Tibial nerve (tissue), 4 donors: ENCODE measurements at places on chromosomes 6 and 20. TPM values are rescaled to one million over a fixed set of nuclear protein-coding genes. Genes with fewer than 3 reads are reported as not detected.

Gene MLIP
- total RNA-seq, result 383 TPM

Gene HSPA1L
- 0.44 TPM for total RNA-seq

Gene TSPO2
- not detected for total RNA-seq

Gene MYT1
- not detected for total RNA-seq

Gene TMEM242
- total RNA-seq, result 6.0 TPM

Gene HSPA12B
- 30.9 TPM for total RNA-seq

Gene CD83
- 4.2 TPM for total RNA-seq

Gene HLA-DRB5
- not detected for total RNA-seq

Gene SCGN
- not detected for total RNA-seq

Gene PPIL1
- 9.2 TPM for total RNA-seq

Gene VGLL2
- total RNA-seq, result not detected

Gene RIPPLY2
- not detected for total RNA-seq

- no peaks in the 10 kb centered on the region for H3K36me3 ChIP-seq
- no peak overlapping the region for H3K4me3 ChIP-seq
- H3K27me3 ChIP-seq, result no peaks in the 10 kb centered on the region
- H3K27ac ChIP-seq, result no peak overlapping the region
- no peaks in the 10 kb centered on the region for H3K4me1 ChIP-seq
- no peak for DNase-seq
These were observed 44.7 kb downstream of the RSPH3 start for GRCh38 chr6:158955255-158955654.

DNA sequence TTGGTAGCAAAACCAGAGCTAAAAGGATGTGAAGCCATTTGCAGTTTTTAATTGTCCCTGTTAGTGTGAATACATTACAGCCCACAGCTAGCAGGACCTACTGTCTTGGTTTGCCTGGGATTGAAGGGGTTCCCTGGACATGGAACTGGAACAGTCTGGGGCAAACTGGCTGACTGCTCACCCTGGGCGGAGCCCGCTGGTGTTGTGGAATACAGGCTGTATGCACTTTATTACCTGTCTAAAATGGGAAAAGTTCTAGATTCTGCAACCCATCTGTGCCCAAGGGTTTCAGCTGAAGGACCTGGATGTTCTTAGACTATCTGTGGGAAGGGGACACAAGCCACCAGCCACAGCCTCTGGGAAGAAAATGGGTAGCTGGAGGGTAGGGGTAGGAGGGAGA, 12.2 kb upstream of the CDKN1A start:
- no peak for DNase-seq
- peaks cover 18% of the 10 kb centered on the region for H3K4me1 ChIP-seq
- H3K36me3 ChIP-seq, result no peaks in the 10 kb centered on the region

GRCh38 chr20:2922957-2923356, 49.7 kb downstream of the PTPRA start:
- no peak for DNase-seq
- H3K4me1 ChIP-seq, result no peaks in the 10 kb centered on the region
- peaks cover 41% of the 10 kb centered on the region for H3K36me3 ChIP-seq
- no peak overlapping the region for H3K4me3 ChIP-seq
- no peak overlapping the region for H3K27ac ChIP-seq
- no peaks in the 10 kb centered on the region for H3K27me3 ChIP-seq

- H3K36me3 ChIP-seq, result no peaks in the 10 kb centered on the region
- no peak overlapping the region for H3K4me3 ChIP-seq
- no peak for DNase-seq
- H3K4me1 ChIP-seq, result no peaks in the 10 kb centered on the region
These were observed 73.6 kb downstream of the RSPH3 start for GRCh38 chr6:158926414-158926813.

GRCh38 chr20:18677126-18677525, 89.3 kb downstream of the DTD1 start:
- H3K4me3 ChIP-seq, result no peak overlapping the region
- no peaks in the 10 kb centered on the region for H3K27me3 ChIP-seq
- H3K36me3 ChIP-seq, result no peaks in the 10 kb centered on the region
- DNase-seq, result no peak

GRCh38 chr6:90005048-90005827, 111.0 kb downstream of the GJA10 start:
- peak; percentile 38 for DNase-seq
- H3K4me3 ChIP-seq, result no peak overlapping the region
- no peak overlapping the region for H3K27ac ChIP-seq
- H3K36me3 ChIP-seq, result no peaks in the 10 kb centered on the region
- H3K4me1 ChIP-seq, result no peaks in the 10 kb centered on the region
- no peaks in the 10 kb centered on the region for H3K27me3 ChIP-seq

GRCh38 chr20:11110535-11110934, 436.7 kb upstream of the JAG1 start:
- H3K27ac ChIP-seq, result no peak overlapping the region
- DNase-seq, result no peak
- H3K27me3 ChIP-seq, result no peaks in the 10 kb centered on the region
- H3K36me3 ChIP-seq, result no peaks in the 10 kb centered on the region
- no peak overlapping the region for H3K4me3 ChIP-seq

GRCh38 chr20:43979576-43980105, 65.0 kb downstream of the TOX2 start:
- no peak overlapping the region for H3K4me3 ChIP-seq
- no peaks in the 10 kb centered on the region for H3K4me1 ChIP-seq
- H3K27ac ChIP-seq, result no peak overlapping the region
- H3K36me3 ChIP-seq, result no peaks in the 10 kb centered on the region

- no peak overlapping the region for H3K4me3 ChIP-seq
- no peaks in the 10 kb centered on the region for H3K27me3 ChIP-seq
- H3K4me1 ChIP-seq, result peaks cover 63% of the 10 kb centered on the region
- no peaks in the 10 kb centered on the region for H3K36me3 ChIP-seq
These were observed 6.8 kb downstream of the ADISSP start for GRCh38 chr20:3760655-3761348.

DNA sequence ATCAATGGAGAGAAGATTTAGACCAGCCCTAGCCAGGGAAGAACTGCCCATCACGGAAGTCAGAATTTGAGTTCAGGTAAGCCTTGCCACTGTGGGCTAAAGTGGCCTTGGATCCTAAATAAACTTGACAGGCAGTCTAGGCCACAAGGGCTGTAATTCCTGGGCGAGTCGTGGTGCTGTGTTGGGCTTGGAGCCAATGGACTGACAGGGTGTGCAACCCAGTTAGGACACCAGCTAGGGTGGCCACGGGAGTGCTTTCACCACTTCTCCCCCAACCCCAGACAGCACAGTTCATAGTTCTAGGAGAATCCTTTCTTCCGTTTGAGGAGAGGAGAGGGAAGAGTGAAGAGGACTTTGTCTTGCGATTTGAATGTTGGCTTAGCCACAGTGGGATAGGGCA, 422.4 kb downstream of the DOK5 start:
- DNase-seq, result no peak
- H3K27ac ChIP-seq, result no peak overlapping the region
- no peaks in the 10 kb centered on the region for H3K27me3 ChIP-seq

- no peak overlapping the region for H3K27ac ChIP-seq
- DNase-seq, result no peak
- no peaks in the 10 kb centered on the region for H3K36me3 ChIP-seq
- H3K4me1 ChIP-seq, result no peaks in the 10 kb centered on the region
- H3K4me3 ChIP-seq, result no peak overlapping the region
These were observed 61.2 kb upstream of the HBS1L start for GRCh38 chr6:135115834-135116233.

GRCh38 chr20:62793757-62794006, 2.6 kb upstream of the MRGBP start:
- H3K27ac ChIP-seq, result peak overlapping the region; percentile 98
- H3K27me3 ChIP-seq, result no peaks in the 10 kb centered on the region
- H3K36me3 ChIP-seq, result peaks cover 15% of the 10 kb centered on the region
- H3K4me1 ChIP-seq, result peaks cover 6% of the 10 kb centered on the region
- no peak for DNase-seq

- no peak for DNase-seq
- H3K4me1 ChIP-seq, result no peaks in the 10 kb centered on the region
- H3K36me3 ChIP-seq, result no peaks in the 10 kb centered on the region
- no peak overlapping the region for H3K27ac ChIP-seq
These were observed 170.3 kb downstream of the CD109 start for GRCh38 chr6:73866305-73866704.

- H3K4me1 ChIP-seq, result no peaks in the 10 kb centered on the region
- no peak for DNase-seq
- H3K27me3 ChIP-seq, result no peaks in the 10 kb centered on the region
- H3K27ac ChIP-seq, result no peak overlapping the region
- H3K36me3 ChIP-seq, result no peaks in the 10 kb centered on the region
These were observed 90.8 kb upstream of the OGFRL1 start for GRCh38 chr6:71197780-71198179.

DNA sequence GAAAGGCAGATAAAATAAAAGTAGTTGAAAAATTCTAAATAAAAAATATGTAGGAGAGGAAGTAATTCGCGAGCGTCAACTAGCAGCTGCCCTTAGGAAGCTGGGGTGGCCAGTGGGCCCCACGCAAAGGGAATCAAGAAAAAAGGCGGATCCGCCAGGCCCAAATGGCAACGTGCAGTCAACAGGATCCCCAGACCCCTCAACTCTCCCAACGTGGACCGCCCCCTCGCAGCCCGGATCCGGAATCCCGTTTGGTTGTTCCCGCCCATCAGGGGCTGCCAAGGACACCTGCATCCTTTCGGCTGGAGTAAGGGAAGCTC, 296 bp downstream of the DZANK1 start:
- H3K36me3 ChIP-seq, result no peaks in the 10 kb centered on the region
- no peaks in the 10 kb centered on the region for H3K27me3 ChIP-seq
- no peak for DNase-seq
- H3K4me1 ChIP-seq, result peaks cover 7% of the 10 kb centered on the region
- peak overlapping the region; percentile 68 for H3K4me3 ChIP-seq
- peak overlapping the region; percentile 78 for H3K27ac ChIP-seq

GRCh38 chr6:57294862-57295445, 22.5 kb upstream of the PRIM2 start:
- H3K36me3 ChIP-seq, result no peaks in the 10 kb centered on the region
- H3K4me1 ChIP-seq, result no peaks in the 10 kb centered on the region
- DNase-seq, result peak; percentile 55
- peak overlapping the region; percentile 64 for H3K27ac ChIP-seq
- no peak overlapping the region for H3K4me3 ChIP-seq

GRCh38 chr20:1621316-1621715, 1.5 kb upstream of the SIRPB1 start:
- no peak overlapping the region for H3K4me3 ChIP-seq
- H3K27ac ChIP-seq, result no peak overlapping the region
- H3K4me1 ChIP-seq, result peaks cover 3% of the 10 kb centered on the region
- H3K27me3 ChIP-seq, result no peaks in the 10 kb centered on the region
- no peak for DNase-seq
- no peaks in the 10 kb centered on the region for H3K36me3 ChIP-seq

DNA sequence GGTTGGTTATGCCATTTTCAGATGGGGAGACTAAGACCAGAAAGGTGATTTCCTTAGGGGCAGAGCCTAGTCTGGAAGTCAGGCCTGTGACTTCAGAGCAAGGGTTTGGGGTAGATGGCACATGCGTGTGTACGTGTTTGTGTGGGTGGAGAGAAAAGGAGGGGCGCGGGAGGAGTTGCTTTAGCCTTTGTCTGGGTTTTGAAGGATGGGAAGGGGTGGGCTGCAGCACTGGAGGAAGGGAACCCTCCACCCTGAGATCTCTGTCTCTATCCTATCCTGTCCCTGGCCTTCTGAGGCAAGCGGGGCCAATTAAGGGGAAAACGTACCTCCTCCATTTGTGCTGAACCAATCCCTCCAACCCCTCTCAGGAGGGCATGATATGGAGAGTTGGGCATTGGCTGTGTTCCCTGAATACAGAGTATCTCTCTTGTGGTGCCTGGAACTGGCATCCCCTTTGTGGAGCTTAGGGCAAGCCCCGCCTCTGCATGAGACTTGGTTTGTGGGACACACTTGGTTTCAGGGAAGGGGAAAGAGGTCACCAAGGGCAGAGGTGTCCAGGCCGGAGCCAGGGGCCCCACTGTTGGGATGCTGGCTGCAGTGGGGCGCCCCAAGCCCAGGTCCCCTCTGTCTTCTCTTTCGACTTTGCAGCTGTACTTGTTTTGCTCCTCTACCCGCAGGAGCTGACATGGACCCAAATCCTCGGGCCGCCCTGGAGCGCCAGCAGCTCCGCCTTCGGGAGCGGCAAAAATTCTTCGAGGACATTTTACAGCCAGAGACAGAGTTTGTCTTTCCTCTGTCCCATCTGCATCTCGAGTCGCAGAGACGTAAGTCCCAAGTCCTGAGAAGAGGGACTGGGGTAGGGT, at the start of gene DBNDD2:
Gene DBNDD2, plus strand, starts transcription at position 507 of the 863 bp plus-strand sequence. Its CDS starts 179 bp downstream, at position 686.
- no peaks in the 10 kb centered on the region for H3K27me3 ChIP-seq
- DNase-seq, result no peak
- peak within 1 kb of the TSS; percentile 98 for H3K4me3 ChIP-seq

DNA sequence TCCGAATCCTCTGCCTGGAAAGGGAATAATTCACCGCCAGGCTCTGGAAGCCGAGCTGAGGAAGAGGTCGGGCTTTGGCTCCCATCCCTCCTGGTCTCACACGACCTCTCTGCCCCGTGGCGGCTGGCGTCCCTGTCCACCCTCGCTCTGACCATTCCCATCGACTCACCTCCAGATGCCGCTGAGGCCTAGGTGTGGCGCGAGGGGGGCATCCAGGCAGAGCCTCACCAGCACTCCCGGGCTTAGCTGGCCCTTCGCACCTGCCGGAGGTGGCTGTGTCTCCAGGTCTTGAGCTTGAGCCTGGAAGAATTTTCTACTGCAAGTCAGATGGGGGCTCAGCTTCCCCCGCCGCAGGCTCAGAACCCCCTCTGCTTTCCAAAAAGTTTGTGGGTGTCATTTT, 28.5 kb upstream of the SMOC2 start:
- no peak for DNase-seq
- H3K27ac ChIP-seq, result no peak overlapping the region
- peaks cover 6% of the 10 kb centered on the region for H3K4me1 ChIP-seq
- no peak overlapping the region for H3K4me3 ChIP-seq

DNA sequence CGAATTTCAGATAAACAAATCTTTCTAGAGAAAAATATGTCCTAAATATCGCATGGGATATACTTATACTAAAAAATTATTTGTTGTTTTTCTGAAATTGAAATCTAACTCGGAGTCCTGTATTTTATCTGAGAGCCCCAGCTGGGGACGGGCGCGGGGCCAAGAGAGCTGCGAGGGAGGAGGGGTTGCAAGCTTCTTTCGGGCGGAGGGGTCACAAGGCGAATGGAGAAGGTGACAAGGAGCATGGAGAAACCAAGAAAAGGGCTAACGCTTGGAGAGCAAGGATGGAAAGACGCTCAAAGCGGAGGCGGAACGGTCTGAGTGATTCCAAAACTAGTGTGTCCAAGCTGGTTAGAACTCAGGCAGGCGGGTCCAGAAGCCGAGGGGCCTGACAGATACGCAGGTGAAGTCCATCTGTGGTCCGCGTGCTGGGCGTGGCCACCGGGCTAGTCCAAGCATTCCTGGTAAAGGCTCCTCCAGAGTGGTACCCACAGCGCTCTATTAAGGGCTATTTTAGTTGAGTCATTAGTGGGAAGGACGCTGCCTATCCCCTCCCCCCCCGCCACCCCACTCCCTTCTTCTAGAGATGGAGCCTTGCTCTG, 41.5 kb upstream of the ZNFX1 start:
- no peak overlapping the region for H3K27ac ChIP-seq
- H3K4me3 ChIP-seq, result peak overlapping the region; percentile 16
- H3K36me3 ChIP-seq, result no peaks in the 10 kb centered on the region
- no peak for DNase-seq

- no peak overlapping the region for H3K27ac ChIP-seq
- no peak overlapping the region for H3K4me3 ChIP-seq
- peaks cover 18% of the 10 kb centered on the region for H3K4me1 ChIP-seq
- no peaks in the 10 kb centered on the region for H3K36me3 ChIP-seq
- H3K27me3 ChIP-seq, result no peaks in the 10 kb centered on the region
These were observed 142.0 kb upstream of the ZNF217 start for GRCh38 chr20:53735536-53736050.

- H3K4me3 ChIP-seq, result no peak overlapping the region
- no peak overlapping the region for H3K27ac ChIP-seq
- no peak for DNase-seq
- no peaks in the 10 kb centered on the region for H3K36me3 ChIP-seq
These were observed 15.4 kb downstream of the ENPP3 start for GRCh38 chr6:131652472-131652871.
